ENCODE measurements at places on chromosomes 3 and 15.

DNA sequence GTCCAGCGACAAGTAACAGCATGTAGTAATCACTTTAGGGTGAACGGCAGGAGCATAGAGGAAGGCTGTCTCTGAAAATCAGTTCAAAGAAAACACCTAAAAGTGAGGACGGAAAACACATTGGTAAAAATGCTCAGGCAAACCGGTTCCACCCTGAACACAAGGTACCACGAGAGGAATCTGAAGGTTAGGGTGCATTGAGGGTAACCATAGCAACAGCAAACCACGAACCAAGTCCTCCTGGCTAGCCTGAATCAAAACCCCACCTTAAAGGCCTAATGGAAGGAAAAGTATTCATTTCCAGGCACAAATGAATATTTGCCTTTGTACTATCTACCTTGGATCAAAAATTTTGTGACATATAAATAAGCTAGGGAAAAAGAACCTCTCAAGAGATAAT, 315.0 kb downstream of the OCA2 start:
- no peak for DNase-seq

DNA sequence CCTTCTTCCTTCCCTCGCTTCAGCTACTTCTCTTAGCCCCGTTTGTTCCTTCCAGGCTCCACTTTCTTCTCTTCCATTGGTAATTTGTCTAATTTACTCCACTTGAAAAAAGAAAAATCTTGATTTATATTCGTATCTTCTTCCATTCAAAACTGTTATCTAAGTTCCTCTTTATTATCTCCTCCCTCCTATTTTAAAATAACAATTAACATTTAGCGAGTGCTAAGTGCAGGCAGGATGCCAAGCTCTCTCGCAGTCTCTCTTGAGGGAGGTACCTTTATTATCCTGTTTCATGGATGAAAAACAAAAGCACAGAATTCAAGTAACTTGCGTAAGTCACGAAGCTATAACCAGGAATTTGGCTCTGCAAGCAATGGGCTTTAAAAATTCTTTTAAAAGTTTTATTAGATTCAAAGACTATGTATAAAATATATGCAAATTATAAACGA, 418.9 kb upstream of the NAALADL2 start:
- no peak for DNase-seq

DNA sequence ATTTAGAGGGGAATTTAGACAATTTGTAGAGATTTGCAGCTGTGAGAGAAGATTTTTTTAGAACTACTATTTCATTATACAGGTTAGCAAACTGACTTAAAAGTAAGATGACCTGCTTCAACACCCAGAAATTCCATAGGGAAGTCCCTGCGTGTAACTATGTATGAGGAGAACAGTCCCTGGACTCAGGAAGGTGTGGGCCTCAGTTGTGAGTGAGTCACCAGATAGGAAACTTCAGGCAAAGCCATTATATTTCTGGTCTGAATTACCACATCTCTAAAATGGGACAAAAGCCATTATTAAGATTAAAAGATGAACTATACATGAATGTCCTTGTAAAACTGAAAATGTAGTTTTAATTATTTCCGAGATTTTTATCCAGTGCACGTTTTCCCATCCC, 488.3 kb upstream of the GOLIM4 start:
- no peak for DNase-seq

DNA sequence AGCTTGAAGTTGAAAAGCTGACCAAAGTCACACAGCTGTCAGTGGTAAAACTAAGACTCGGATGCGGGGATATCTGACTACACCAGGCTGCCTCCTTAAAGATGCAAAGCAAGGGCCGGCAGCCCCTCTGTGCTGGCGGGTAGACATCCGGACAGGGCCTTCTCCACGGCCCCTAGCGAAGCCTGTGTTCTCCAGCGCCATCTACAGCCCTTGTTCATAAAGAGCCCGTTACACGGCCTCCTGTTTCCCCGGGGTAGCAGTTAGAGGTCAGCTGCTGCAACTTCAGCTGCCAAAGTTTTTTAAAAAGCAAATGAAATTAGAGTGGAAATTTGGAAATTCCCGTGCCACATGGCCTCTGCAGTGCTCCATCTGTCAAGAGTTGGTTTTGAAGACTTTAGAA, 383.0 kb downstream of the TBL1XR1 start:
- peak; percentile 7 for DNase-seq

DNA sequence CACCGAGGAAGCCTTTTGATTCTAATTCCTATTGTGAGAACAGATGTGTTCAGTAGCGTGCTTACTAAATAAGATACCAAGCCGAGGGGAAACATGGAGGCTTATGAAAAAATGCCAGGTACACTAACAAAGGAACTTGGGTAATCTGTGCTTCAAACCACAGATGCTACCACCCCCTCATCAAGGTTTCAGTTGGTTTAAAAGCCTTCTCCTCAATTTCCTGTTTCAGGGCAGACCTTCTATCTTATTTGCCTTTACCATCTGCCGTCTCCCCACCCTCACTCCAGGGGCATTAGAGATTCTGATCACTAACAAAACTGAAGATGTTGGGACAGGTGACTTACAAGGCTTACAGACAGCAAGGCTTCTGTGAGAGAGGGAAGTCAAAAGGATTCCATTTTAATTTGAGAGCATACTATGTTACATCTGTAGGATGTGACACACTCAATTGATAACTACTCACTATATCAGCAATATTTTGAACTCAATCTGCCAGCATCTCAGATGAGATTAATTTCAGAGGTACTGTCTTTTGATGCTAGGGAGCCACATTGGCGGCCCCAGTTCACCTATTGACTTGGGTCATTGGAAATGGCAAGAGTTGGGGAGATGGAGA, 60.6 kb upstream of the PLCL2 start:
- DNase-seq = no peak

- no peak for DNase-seq
Measured at GRCh38 chr15:60195611-60196010, 191.5 kb downstream of the FOXB1 start.

DNA sequence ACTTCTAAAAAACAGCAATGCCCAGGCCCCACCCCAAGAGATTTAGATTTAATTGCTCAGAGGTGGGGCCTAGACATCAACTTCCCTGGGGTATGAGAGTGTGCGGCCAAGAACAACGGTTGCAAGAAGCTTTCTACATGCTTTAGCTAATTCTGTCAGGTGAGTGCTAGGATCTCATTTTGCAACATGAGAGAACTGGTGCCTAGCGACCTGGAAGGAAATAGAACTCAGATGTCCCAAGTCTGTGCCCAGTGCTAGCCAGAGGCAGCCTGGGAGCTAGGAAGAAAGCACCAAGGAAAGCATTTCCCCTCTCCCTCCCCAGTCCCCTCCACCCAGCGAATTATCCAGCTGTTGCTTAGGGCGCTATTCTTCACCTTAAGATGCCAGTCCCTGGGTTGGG, 22.9 kb upstream of the HRH1 start:
- DNase-seq = no peak

GRCh38 chr3:133706033-133706432, 40.2 kb upstream of the TF start:
- no peak for DNase-seq

GRCh38 chr15:45429941-45430792, 51.8 kb upstream of the GATM start:
- no peak for DNase-seq

DNA sequence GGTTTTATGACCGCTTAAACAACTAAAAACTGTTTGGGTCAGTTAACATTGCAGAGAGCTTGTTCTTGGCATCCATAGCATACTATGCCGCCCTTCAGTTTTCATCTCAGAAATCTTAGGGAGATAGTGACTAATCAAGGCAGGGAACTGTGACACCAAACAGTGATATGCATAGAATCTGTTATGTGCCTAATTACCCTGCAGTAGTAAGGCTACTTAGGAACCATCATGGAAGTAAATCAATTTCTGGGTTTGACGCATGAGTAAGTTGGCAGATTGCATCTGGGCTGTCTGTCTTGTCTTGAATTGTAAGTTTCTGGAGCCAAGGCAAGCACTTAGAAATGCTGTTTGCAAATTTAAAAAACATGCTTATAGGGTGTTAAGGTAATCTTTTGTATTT, 22.5 kb downstream of the KCTD6 start:
- DNase-seq = no peak

- DNase-seq = no peak
Measured at GRCh38 chr3:34882764-34883163, 756.6 kb upstream of the ARPP21 start.

- peak; percentile 42 for DNase-seq
Measured at GRCh38 chr3:132660052-132660810, at the start of gene UBA5. TSS of gene UBA5 (plus strand) at chr3:132660329. CDS start at chr3:132660538, 209 bp downstream.

- DNase-seq = no peak
Measured at GRCh38 chr15:32908135-32908801, 190.5 kb downstream of the GREM1 start.

DNA sequence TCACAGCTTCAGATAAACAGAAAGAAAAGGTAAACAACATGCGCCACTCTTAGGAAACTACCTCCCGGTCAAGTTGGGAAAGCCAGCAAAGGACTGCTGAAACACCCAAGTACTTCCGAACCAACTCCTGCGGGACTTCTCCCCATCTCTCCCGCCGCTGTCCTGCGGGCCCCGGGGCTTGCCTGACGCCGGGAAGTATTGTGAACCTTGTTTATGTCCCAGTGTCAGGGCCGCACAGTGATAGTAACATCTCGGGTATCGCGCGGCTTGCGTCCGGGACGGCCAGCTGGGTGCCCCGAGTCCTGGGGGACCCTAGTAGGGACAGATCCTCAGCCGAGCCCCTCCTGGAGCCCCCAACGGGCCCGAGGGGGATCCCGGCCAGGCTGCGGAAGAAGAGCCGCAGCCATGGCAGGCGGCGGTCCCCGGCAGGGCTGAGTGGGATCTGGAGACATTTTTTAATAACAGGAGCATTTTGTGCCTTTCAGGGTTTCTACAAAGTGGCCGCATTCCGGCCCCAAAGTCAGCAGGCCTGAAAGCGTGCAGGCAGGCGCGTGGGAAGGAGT, 756 bp downstream of the CLPX start:
- no peak for DNase-seq

GRCh38 chr3:182490596-182491491, 302.5 kb upstream of the ATP11B start:
- DNase-seq = no peak

DNA sequence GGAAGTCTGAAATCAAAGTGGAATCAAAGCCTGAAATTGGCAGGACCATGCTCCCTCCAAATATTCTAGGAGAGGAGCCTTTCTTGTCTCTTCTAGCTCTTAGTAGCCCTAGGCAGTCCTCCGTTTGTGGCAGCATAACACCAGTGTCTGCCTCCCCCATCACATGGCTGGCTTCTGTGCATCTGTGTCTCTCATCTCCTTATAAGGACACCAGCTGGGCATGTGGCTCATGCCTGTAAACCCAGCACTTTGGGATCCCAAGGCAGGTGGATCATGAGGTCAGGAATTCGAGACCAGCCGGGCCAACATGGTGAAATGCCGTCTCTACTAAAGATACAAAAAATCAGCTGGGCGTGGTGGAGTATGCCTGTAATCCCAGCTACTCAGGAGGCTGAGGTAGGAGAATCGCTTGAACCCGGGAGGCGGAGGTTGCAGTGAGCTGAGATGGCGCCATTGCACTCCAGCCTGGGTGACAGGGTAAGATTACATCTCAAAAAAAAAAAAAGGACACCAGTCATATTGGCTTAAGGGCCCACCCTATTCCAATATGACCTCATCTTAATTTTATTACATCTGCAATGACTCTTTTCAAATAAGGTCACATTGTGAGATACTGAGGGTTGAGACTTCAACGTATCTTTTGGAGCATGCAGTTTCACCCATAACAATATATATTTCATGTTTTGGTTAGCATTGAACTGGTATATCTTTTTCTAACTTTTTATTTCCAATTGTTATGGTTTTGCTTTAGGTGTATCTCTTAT, 148.0 kb upstream of the TPM1 start:
- DNase-seq = no peak
